ENCODE measurements at places on chromosomes 5 and 9. TPM values are rescaled to one million over a fixed set of nuclear protein-coding genes. Genes with fewer than 3 reads are reported as not detected.

The OXCT1 gene
- total RNA-seq, result 24.5 TPM

The WNT8A gene
- total RNA-seq, result not detected

The STPG3 gene
- total RNA-seq, result not detected

The SVEP1 gene
- 1.3 TPM for total RNA-seq

The POU4F3 gene
- total RNA-seq, result 0.29 TPM

The ANKRA2 gene
- total RNA-seq, result 10.2 TPM

The QRFP gene
- total RNA-seq, result not detected

The CFAP90 gene
- total RNA-seq, result 0.18 TPM

DNA sequence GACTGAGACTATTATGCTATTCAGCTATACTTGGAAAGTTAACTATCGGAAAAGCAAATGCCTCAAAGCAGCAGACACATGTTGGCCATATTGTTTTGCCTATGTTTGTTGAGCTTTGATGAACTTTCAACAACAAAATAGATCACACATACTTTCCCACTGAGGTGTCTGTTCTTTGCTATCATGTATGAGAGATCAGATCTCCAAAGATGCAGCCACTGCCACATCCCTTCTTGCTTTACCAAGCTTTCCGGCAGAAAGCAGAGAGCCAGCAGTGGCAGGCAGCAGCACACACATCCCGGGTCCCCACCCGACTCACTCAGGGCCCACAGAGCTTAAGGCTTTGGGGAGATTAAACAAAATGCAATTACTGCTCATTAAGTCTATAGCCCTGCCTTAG lies 18.8 kb downstream of the ZBTB5 start:
- DNase-seq, result no peak

DNA sequence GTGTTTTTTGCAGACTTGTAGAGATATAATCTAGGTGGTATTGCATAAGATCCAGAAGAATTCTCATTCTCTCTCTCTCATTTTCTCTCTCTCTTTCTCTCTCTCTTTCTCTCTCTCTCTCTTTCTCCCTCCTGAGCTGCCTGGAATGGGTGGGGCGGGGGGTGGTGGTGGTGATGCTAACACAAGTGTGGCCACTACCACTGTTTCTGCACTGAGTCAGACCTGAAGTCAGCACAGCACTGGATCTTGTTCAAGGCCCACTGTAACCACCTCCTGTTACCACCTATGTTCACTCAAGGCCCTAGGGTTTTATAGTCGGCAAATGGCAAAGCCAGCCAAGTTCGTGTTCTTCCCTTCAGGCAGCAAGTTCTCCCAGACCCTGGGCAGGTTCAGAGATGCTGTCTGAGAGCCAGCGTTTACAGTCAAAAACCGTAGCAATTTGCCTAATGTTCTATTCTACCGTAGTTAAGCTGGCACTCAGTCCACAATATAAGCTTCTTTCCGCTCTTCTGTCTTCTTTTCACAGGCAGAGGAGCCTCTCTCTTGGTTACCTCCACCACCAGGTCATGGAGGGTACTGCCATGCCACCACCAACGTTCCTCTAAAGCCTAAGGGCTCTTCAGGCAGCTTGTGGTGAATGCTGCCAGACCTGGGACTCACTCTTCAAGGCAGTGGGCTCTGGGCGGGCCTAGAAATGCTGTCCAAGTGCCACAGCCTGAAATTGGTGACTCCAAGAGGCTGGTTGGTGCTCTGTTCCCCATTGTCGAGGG lies 235.7 kb upstream of the PRR16 start:
- DNase-seq, result peak; percentile 19

- DNase-seq, result no peak
Observed at GRCh38 chr9:113712053-113712452, 164.1 kb upstream of the ZNF618 start.

DNA sequence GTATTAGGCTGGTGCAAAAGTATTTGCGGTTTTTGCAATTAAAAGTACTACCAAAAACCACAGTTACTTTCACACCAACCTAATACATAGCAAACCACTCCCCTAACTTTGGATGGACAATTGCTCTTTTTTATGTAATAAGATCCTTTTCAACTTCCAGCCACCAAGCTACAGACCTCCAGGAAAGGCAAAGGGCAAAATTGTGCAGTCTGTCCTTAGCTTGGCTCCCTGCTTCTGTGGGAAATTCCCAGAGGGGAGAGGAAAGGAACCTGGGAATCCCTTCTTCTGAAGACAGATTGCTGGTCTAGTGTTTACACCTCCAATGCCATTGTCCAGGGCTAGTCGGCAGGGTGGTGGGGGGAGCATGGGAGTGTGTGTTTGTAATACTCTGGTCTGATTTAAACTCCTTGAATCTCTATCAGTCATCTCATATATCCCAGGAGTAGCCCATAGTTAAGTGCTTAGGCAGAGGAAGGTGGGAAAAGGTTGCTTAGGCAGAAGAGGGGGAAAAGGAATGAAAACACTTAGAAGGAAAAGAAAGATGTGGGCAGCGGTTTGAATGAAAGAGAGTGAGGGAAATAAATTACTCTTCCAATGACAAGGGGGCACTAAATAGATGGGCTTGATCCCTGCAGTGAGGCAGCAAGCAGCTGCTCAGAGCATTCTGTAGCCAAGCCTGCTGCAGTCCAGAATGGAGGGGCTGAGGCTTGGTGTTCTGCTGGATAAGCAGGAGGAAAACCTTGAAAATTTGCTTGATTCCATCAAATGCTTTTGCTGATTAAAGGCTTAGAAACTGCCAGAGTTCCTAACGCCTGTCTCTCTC lies 86.9 kb upstream of the MAP1B start:
- DNase-seq, result no peak

DNA sequence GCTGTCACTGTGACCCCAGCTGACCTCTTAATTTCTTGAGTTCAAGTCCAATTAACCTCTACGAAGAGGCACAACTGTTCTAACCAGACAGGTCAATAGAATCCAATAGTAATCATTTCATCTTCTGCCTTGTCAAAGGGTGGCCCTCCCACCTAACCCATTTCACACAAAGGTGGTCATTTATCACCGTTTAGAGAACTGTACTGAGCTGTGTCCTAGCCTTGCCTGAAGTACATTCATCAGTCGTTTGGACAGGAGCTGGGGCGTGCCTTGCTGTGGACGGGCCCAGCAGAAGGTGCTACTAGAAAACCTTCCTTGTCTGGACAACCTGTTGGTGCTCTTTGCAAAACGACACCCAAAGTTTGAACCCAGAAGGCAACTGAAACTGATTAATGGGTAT lies 605.4 kb downstream of the ISL1 start:
- DNase-seq, result no peak

- DNase-seq, result no peak
Observed at GRCh38 chr5:122947372-122947771, 89.2 kb downstream of the PPIC start.

- DNase-seq, result no peak
Observed at GRCh38 chr5:9888501-9888901, 258.4 kb upstream of the TAS2R1 start.

GRCh38 chr5:91443761-91444467 lies 60.8 kb upstream of the ARRDC3 start:
- no peak for DNase-seq

DNA sequence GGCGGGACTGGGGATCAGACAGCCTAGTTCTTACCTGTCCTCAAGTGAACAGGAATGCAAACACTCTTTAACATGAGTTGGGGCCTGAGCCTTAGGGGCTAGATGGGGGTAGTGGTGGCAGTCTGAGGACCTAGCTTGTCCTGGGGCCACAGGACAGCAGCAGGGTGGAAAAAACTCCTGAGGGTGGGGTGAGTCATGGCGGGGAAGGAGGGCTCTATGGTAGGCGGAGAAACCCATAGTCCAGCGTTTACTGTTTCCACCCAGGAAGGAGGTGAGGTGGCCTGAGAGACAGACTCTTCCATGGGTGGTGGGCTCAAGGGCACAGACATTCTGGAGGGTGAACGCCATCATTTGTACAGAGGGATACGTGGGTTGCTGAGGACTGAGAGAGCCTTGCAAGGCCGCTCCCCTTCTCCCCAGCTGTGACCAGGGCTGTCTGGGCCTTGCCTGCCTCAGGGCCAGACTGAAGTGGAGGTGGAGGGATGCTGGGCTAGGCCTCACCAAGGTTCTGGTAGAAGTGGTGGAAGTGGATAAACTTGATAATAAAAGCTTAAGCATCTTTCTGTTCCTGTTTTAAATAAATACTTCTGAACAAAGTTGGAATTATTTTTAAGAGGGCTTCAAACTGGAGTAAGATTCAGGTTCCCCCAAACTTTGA lies 1.1 kb upstream of the TSPAN17 start:
- DNase-seq, result no peak

DNA sequence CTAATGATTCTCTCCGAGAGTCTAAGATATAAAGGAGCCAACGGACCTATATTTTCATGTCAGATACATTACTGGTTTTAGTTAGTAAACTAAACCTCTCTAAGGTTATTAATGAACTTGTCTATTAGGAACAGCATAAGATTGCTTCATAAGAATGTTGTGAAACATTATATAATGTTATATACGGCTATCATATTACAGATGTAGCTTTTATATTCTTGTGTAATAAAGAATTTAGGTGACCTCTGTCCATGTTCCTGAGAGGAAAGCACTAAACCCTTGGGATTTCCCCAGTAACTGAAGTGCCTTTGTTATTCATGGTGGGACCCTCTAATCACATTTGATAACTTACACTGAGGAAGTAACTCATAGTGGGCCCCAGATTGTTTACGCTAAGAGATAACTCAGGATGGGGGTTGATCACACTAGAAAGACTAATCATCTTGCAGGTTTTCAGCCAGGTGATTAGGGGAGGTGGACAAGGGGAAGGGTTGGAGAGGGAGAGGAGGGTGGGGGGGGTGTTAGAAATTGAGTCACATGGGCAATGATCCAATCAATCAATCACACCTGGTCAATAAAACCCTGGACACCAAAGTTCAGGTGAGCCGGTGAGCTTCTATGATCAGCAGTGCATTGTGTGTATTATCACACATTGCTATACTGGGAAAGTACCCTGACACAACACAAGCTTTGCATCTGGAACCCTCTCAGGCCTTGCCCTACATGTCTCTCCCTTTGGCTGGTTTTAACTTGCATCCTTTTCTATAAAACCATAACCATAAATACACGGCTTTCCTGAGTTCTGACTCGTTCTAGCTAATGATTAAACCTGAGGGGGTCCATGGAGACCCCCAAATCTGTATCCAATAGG lies 25.8 kb downstream of the ECPAS start:
- no peak for DNase-seq

- DNase-seq, result peak; percentile 88
Observed at GRCh38 chr5:57499262-57500050, 16.8 kb upstream of the ACTBL2 start.

GRCh38 chr5:95715799-95716461 lies 15.2 kb upstream of the RHOBTB3 start:
- DNase-seq, result peak; percentile 62

DNA sequence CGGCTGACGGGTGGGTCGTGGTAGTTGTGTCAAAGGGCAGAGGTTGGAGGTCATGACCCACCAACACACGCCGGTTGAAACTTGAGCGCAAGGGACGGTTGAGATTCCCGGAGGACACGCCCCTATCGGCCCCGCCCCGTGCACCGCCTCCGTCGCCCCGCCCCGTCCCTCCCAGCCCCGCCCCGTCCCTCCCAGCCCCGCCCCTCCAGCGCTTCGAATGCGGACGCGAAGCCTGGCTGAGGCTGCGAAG lies 226 bp upstream of the RANBP17 start:
- DNase-seq, result no peak

GRCh38 chr5:157677931-157678330 lies 6.6 kb downstream of the C5orf52 start:
- no peak for DNase-seq
